Large intestine (tissue), 12 donors: ENCODE measurements at places on chromosomes 16 and 17. TPM values are rescaled to one million over a fixed set of nuclear protein-coding genes. Genes with fewer than 3 reads are reported as not detected.
A peak's percentile ranks its signal among the peaks of the same experiment; 100 is the strongest.

GRCh38 chr17:4748686-4749085 is 9.0 kb upstream of the CXCL16 start:
- no peak for DNase-seq
- H3K27ac ChIP-seq: no peak overlapping the region
- no peak overlapping the region for H3K4me3 ChIP-seq

GRCh38 chr16:22139008-22139407 is 23.3 kb upstream of the SDR42E2 start:
- DNase-seq: no peak
- no peaks in the 10 kb centered on the region for H3K36me3 ChIP-seq
- no peak overlapping the region for H3K4me3 ChIP-seq
- H3K27ac ChIP-seq: no peak overlapping the region
- no peaks in the 10 kb centered on the region for H3K4me1 ChIP-seq

DNA sequence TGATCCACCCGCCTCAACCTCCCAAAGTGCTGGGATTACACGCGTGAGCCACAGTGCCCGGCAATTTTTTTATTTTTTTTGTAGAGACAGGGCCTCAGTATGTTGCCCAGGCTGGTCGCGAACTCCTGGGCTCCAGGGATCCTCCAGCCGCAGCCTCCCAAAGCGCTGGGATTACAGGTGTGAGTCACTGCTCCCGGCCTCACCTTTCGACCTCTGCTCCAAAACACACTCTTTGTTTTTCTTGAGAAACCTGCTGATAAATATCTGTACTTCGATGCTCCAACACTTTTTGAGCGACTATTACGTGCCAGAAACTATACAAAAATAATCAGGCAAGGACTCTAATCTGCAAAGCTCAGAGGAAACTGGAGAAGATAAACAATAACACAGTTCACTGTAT is 1.0 kb downstream of the MED1 start:
- no peaks in the 10 kb centered on the region for H3K27me3 ChIP-seq
- peaks cover 12% of the 10 kb centered on the region for H3K4me1 ChIP-seq
- H3K36me3 ChIP-seq: peaks cover 19% of the 10 kb centered on the region
- peak; percentile 1 for DNase-seq

- peak overlapping the region; percentile 62 for H3K4me3 ChIP-seq
- no peaks in the 10 kb centered on the region for H3K27me3 ChIP-seq
- peak; percentile 89 for DNase-seq
- peak overlapping the region; percentile 99 for H3K27ac ChIP-seq
- peaks cover 20% of the 10 kb centered on the region for H3K4me1 ChIP-seq
- H3K36me3 ChIP-seq: no peaks in the 10 kb centered on the region
Observed at GRCh38 chr16:22190081-22190775, 15.8 kb upstream of the EEF2K start.

- H3K4me1 ChIP-seq: no peaks in the 10 kb centered on the region
- H3K27ac ChIP-seq: no peak overlapping the region
- no peaks in the 10 kb centered on the region for H3K27me3 ChIP-seq
Observed at GRCh38 chr17:54270499-54270898, 447.8 kb downstream of the KIF2B start.

GRCh38 chr17:75447951-75448856 is 8.2 kb upstream of the TMEM94 start:
- DNase-seq: no peak
- H3K4me3 ChIP-seq: no peak overlapping the region
- no peaks in the 10 kb centered on the region for H3K4me1 ChIP-seq
- H3K36me3 ChIP-seq: no peaks in the 10 kb centered on the region
- H3K27ac ChIP-seq: no peak overlapping the region

- H3K4me3 ChIP-seq: no peak overlapping the region
- no peaks in the 10 kb centered on the region for H3K36me3 ChIP-seq
- no peaks in the 10 kb centered on the region for H3K27me3 ChIP-seq
- H3K4me1 ChIP-seq: no peaks in the 10 kb centered on the region
Observed at GRCh38 chr16:54489225-54490111, 202.9 kb upstream of the IRX3 start.

- DNase-seq: no peak
- peak overlapping the region; percentile 68 for H3K4me3 ChIP-seq
- no peaks in the 10 kb centered on the region for H3K27me3 ChIP-seq
- H3K4me1 ChIP-seq: peaks cover 16% of the 10 kb centered on the region
- H3K27ac ChIP-seq: peak overlapping the region; percentile 85
Observed at GRCh38 chr16:25256695-25257469, 763 bp downstream of the ZKSCAN2 start.

DNA sequence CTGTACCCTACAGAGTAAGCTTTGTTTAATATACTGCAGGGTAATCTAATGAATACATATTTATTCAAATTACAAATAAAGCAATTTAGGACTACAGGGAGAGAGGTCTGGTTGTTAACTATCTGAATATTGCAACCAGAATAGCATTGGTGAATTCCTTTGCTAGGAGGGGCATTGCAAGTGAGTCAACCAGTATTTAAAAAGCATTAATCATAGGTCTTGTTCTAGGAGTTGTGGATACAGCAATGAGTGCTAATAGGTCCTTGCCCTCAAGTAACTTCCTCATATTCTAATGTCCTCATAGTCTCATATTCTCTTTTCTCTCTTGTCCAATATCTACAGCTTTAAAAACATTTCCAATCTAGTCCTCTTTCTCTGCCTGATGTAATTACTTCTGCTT is 531.4 kb downstream of the CDH11 start:
- H3K27me3 ChIP-seq: no peaks in the 10 kb centered on the region
- no peaks in the 10 kb centered on the region for H3K36me3 ChIP-seq
- no peak overlapping the region for H3K27ac ChIP-seq
- no peak for DNase-seq
- no peak overlapping the region for H3K4me3 ChIP-seq

DNA sequence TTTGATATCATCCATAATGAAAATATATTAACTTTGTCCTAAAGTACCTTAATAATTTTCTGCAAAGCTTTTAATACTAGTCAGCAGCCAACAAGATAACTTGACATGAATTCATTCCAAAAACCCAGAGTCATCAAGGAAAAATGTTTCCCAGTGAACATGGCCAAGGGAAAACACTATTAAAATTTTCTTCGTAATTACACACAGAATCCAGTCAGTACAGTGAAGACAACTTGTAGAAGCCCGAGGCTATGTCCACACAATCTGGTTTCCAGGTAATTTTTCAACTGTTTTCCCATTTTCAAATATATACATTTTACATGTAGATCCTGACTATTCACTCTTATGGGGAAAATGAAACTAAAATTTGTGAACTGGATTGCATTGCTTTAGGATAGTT is 600.9 kb downstream of the CDH8 start:
- no peaks in the 10 kb centered on the region for H3K4me1 ChIP-seq
- H3K27me3 ChIP-seq: no peaks in the 10 kb centered on the region
- H3K36me3 ChIP-seq: no peaks in the 10 kb centered on the region
- DNase-seq: no peak
- no peak overlapping the region for H3K27ac ChIP-seq
- no peak overlapping the region for H3K4me3 ChIP-seq

DNA sequence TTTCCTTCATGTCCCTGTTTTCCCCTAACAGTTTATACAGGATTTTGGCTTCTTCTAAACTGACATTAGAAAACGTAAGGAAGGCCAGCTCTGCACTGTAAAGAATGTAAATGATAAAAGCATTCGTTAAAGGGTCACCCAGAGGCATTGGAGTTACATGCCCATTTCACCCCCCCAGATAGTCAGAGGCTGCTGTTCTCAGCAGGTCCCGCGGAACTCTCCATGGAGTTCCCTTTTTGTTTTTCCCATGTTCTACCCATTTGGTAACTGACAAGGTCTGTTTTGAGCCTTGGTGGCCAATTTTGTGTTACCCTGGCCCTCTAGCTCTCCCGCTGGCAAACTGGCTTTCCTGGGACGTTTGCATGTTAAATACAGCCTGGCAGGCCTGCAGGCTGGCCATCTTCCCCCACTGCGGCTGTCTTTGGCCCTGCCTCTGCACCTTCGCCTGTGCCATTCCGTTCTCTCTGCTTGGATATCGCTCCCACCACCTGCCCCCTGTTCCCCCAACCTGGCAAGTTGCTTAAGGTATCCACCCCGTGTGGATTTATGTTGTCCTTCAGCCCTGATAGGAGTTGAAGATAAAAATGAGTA is 49.7 kb downstream of the EPN2 start:
- no peak for DNase-seq
- H3K27ac ChIP-seq: no peak overlapping the region
- H3K27me3 ChIP-seq: no peaks in the 10 kb centered on the region

- H3K4me1 ChIP-seq: no peaks in the 10 kb centered on the region
- no peak for DNase-seq
- peaks cover 4% of the 10 kb centered on the region for H3K36me3 ChIP-seq
Observed at GRCh38 chr16:68128577-68129305, 43.6 kb downstream of the NFATC3 start.

GRCh38 chr17:67718325-67718941 is 697 bp downstream of the NOL11 start:
- peaks cover 27% of the 10 kb centered on the region for H3K36me3 ChIP-seq
- H3K4me1 ChIP-seq: peaks cover 7% of the 10 kb centered on the region
- H3K27ac ChIP-seq: peak overlapping the region; percentile 90
- H3K4me3 ChIP-seq: peak overlapping the region; percentile 95

- no peaks in the 10 kb centered on the region for H3K36me3 ChIP-seq
- no peak for DNase-seq
- H3K4me1 ChIP-seq: no peaks in the 10 kb centered on the region
Observed at GRCh38 chr17:79655672-79656290, 44.9 kb upstream of the RBFOX3 start.

DNA sequence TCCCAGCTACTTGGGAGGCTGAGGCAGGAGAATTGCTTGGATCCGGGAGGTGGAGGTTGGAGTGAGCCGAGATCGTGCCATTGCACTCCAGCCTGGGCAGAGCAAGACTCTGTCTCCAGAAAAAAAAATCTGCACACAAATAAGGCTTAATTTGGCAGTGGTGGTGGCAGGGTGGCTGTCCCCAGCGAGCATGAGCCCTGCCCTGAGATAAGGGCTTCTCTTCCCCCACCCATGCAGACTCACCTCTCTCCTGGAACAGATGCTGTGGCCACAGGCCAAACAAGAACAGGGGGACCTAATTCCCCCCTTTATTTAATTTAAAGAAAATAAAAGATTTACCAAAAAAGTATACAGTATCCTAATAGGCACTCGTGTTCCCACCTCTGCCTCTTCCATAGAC is 157.2 kb downstream of the RAB11FIP4 start:
- no peak for DNase-seq
- H3K27me3 ChIP-seq: peaks cover 2% of the 10 kb centered on the region
- H3K4me1 ChIP-seq: no peaks in the 10 kb centered on the region
- H3K36me3 ChIP-seq: no peaks in the 10 kb centered on the region

DNA sequence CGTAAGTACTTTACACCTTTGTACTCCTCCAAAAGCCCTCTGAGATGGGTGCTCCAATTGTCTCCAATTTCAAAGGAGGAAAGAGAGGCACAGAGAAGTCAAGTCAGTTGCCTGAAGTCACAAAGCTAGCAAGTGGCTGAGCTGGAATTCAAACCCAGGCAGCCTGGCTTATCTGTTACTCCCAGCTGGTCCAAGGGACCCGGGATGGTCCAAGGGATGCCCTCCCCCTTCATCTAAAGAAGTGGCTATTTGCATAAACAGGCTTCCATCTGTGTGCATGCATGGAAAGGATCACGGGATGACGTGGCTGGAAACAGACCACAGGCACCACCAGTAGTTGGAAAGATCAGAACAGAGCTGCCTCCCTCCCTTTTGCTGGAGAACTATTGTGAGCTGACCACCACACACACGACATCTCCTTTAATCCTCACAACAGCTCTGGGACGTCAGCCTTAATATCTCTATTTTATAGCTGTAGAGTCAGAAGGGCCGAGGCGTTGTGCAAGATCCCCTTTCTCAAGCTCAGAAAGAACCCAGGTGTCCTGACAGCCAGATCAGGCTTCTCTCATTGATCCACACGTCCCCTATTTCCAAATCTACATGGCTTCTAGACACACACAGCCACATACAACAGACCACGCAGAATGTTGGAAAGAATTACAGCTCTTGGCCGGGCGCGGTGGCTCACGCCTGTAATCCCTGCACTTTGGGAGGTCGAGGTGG is 10.9 kb upstream of the COL1A1 start:
- no peak overlapping the region for H3K4me3 ChIP-seq
- H3K36me3 ChIP-seq: no peaks in the 10 kb centered on the region
- peaks cover 22% of the 10 kb centered on the region for H3K4me1 ChIP-seq

The MAF gene
- polyA plus RNA-seq: 224 TPM

The RANGRF gene
- polyA plus RNA-seq: 25.9 TPM

The KRTAP9-4 gene
- not detected for polyA plus RNA-seq
